ENCODE measurements at places on chromosomes 2 and 18.

DNA sequence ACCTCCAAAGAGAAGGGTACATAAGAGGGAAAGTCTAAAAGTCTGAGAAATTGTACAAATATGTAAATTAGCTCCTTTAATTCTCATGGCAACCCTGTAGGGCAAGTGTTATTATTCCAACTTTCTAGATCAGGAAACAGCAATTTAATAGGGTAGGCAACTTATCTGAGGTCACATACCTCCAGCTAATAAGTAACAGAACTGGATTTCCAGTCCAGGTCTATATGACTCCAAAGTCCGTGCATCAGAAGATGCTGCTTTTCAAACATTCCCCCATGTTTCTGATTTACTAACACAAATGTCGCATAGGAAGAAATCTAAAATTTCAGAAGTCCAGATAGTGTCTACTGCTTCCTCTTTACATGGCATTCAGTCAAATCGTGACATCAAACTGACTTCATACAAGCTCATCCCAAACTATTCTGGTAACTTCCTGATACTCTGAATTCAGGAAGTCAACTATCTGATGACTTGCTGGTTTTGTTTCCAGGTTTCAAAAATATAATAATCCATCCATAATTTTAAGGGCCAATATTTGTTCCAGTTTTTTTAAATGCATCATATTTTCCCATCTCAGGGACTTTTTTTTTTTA is 419.3 kb upstream of the ACVR2A start:
- no peak for DNase-seq

DNA sequence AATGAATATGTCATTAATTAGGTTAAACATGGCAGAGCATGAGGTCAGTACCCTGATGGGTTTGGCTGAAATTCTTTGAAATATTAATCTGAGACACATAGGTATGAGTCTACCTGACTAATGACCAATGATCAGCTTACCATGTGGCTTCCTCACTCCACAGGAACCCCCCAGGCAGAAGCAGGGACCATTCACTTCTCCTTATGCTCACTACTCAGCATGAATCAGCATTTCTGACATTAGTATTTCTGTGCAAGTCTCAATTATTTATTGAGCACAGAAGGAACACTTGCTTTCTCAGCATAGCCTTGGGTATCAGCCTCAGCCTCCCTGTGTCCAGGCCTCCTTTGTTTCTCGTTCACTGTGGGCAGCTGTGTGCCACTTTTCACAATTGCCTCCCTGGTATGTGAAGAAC is 9.3 kb upstream of the KCNE4 start:
- DNase-seq = no peak

GRCh38 chr18:51385270-51385669 is 187.8 kb upstream of the MEX3C start:
- DNase-seq = no peak

DNA sequence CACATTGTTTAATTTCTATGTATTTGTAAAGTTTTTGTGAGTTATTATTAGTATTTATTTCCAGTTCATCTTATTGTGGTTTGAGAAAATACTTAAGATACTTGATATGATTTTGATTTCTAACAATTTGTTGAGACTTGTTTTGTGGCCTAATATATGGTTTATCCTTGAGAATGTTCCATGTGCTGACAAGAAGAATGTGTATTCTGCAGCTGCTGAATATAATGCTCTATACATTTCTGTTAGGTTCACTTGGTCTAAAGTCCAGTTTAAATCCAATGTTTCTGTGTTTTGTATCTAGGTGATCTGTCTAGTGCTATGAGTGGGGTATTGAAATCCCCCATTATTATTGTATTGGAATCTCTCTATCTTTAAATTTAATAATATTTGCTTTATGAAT is 201.3 kb downstream of the FSIP2 start:
- no peak for DNase-seq
